Activated T-cell treated with anti-CD3 and anti-CD28 coated beads, Interleukin-2, amount 50 U/mL, for 72 hours (primary cell): ENCODE measurements at places on chromosomes 6 and 20.

DNA sequence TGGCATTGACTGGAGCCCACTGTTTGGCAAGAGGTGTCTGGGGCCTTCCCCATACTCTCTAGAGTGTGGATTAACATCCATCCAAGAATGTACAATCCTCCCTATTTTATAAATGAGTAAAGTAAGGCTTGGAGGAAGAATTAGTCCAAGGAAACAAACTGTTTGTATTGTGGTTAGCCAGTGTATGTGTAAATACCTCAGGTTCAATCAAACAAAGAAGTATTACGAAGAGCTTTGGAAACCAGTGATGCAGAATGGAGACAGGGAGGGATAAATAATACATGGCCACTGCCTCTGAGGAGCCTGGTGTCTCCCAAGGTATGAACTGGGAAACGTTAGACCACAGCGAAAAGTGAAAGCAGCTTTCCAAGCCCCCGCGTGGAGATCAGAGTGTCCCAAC, 226.6 kb upstream of the RIN2 start:
- no peak for DNase-seq

GRCh38 chr20:31990641-31991338, 19.4 kb upstream of the CCM2L start:
- DNase-seq, result no peak

- DNase-seq, result no peak
Observed at GRCh38 chr6:135996668-135997067, 145.2 kb downstream of the PDE7B start.

DNA sequence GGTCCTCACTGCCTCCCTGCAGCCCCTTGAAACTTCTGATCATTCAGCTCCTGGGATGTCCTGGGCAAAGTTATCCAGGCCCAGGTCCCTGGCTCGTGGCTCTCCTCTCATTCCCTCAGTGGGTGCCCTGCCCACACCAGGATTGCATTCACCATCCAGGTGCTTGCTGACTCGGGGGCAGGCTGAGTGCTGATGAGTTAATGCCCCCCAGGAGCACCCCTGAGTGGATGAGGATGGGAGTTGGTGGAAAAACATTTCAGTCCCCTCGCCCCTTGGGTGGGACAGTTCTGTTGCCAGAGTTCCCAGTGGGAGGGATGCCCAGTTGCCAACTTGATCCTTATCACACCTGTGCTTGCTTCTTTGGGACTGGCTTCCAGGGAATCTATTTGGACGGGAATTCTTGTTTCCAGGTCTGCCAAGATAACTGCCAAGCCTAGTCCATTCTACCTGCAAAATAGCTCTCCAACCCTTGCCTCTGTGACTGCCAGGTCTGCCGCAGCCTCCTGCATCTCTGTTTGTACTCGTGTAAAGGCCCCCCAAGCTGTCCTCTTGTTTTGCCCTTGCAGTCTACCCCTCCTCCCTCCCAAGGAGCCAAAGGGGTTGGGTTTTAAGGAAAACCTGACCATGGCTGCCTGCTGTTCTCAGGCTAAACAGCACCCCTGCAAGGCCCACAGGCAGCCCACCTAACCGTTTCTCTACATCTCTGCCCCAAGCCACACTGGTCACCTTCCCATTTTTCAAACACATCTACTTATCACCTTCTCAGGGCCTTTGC, 11.6 kb upstream of the RSPO4 start:
- no peak for DNase-seq
